ENCODE measurements at places on chromosomes 7 and 10.

- peak; percentile 7 for DNase-seq
These were observed 6.0 kb downstream of the ASB4 start for GRCh38 chr7:95491634-95492314.

DNA sequence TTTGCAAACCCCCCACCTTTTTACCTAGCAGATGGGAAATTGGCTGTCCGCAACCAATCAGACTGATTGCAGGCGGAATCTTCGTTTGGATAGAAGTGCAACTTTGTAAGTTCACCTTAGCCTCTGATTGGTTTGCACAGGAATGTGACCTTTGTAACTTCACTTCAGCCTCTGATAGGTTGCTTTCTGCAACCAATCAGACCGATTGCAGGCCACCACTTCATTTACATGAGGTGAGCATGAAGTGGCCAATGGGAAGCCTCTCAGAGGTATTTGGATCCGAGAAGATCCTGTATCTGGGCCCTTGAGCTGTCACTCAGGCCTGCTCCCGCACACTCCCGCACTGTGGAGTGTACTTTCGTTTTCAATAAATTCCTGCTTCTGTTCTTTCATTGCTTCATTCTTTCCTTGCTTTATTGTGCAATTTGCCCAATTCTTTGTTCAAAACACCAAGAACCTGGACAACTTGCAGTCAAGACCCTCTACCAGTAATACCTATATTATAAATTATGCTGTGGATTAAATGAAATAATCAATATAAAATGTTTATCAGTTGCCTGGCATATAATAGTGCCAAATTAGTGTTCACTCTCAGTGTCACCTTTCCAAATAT is 491.4 kb downstream of the PLXNA4 start:
- no peak for DNase-seq

GRCh38 chr10:48604039-48604990 is 558 bp downstream of the ARHGAP22 start:
- no peak for DNase-seq

GRCh38 chr7:4274286-4274685 is 407.8 kb upstream of the FOXK1 start:
- no peak for DNase-seq

GRCh38 chr10:92573091-92573797 is 649 bp downstream of the IDE start:
- DNase-seq: peak; percentile 37

DNA sequence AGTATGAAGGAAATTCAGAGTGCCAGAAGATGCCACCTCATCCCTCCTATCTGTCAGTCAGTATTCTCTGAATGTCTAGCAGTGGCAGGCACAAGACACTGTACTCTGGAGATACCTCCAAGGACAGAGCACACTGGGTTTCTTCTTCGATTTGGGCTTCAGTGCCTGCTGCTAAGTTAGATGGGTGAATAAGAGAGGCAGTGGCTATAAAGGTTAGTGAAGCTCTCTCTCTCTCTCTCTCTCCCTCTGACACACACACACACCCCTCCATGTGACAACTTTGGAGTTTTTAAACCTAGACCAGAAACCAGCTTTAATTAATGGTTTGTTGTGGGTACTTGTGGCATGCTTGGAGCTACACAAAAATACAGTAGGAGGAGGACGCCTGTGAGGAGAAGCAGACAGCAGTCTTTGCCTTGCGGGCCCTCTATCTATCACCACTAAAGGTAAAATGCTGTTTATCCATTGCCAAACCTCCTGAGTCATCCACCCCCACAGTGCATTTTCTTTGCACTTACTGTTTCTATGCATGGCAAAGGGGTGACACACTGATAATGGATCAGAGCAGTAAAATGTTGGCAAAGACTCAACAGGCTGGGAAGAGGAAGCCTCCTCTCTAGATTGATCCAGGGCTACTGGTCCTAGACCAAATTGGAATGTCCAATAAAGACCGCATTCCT is 102.5 kb downstream of the TRIL start:
- DNase-seq: peak; percentile 30

- DNase-seq: no peak
These were observed 36.1 kb downstream of the BTRC start for GRCh38 chr10:101389986-101390531.
